ENCODE measurements at places on chromosomes 2 and 18.
A peak's percentile ranks its signal among the peaks of the same experiment; 100 is the strongest.

DNA sequence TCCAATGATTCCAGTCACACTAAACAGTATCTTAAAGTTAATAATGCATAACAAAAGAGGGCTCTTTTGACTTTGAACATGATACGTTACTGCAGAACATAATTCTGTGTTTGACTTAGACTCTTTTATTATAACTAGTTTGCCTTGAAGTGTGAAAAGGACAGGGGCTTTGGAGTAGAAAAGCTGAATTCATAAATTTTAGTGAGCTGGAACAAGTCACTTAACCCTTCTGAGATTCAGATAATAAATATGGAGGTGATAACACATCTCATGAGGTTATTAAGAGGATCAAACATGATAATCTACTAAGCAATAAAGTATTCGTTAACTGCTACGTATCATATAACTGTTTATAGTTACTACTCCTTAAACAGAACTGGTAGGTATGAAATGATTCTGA, 44.7 kb upstream of the FLACC1 start:
- DNase-seq, result no peak

- DNase-seq, result no peak
Measured at GRCh38 chr18:30072609-30073385, 969.7 kb downstream of the DSC3 start.

DNA sequence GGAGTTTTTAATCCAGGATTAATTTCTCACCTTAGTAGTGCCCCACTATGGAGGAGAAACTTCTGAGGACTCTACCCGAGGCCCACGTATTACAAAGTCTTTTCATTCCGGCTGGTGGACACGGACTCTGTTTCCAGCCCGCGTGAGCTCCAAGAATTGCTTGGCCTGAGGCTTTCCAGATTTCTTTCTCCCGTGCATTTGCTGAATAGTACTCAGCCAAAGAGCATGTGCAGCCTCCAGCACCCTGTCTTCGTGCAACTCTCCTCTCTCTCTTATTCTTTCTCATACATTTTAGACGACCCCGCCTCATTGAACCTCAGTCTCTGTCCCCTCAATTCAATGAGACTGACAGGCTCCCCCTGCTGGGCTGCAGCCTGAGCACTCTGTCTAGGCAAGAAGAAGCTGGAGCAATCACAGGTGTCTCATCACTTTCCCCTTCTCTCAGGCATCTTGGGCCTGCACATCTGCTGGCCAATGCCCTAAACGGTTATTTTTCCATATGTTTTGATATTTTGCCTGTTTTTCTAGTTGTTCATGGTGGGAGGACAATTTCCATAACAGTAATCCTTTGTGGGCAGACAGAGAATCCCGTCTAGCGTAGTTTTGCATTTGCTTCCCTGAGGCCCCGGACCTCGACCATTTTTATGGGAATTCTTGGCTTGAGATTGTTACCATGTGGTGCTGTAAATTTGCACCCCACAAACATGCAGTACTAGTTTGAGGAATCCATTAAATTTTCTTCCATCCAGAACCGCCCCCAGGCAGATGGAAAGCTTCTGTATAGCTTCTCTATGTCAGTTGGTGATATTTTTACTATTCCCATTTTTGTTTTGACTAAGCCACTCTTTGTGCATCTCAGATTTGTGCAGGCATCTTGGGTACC, 50.1 kb upstream of the LPIN2 start:
- peak; percentile 54 for DNase-seq

DNA sequence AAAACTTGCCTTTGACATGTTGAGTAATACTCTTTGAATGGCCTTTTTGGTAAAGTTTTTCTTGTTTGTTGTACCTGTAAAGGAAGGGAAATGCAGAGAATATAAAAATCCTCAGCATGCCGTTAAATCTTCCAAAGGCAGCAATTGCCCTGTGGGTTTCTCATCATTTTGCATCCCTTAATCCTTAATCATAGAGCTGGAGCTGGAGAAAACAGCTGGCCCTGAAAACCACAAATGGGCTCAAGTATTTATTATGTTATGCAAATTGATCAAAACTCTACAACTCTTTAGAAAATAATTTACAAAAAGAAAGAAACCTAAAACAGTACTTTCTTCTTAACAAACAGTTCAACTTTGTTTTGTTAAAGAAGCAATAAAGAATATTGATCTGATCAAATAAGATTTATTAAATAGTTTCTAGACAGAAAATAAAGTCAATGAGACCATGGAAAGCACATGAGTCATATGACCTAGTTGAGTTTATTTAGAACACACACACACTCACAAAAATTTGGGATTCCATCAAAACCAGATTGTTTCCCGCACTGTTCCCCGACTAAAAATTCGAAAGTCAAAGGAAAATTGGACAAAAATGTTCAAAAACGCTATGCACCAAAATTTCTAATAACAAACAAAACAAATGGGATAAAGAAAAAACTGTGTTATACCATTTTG, 309.0 kb downstream of the GULP1 start:
- no peak for DNase-seq

DNA sequence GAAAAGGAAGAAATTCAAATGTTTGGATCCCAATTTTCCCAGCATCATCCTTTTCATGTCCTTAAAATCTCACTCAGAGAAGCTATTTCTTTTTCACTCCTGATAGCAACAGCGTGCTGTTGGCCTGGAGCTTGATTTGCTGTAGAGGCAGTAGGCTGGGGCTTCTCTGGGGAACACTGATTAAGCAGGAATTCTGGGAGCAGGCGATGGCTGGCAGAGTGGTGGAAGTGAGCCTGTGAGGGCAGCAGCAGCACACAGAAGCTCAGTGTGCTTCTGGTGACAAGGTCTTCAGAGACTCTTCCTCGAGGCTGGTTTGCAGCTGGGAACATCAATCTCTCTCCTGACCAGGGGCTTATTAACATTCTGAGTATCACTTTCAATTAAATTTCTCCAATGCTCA, 284.6 kb downstream of the DPP10 start:
- no peak for DNase-seq

DNA sequence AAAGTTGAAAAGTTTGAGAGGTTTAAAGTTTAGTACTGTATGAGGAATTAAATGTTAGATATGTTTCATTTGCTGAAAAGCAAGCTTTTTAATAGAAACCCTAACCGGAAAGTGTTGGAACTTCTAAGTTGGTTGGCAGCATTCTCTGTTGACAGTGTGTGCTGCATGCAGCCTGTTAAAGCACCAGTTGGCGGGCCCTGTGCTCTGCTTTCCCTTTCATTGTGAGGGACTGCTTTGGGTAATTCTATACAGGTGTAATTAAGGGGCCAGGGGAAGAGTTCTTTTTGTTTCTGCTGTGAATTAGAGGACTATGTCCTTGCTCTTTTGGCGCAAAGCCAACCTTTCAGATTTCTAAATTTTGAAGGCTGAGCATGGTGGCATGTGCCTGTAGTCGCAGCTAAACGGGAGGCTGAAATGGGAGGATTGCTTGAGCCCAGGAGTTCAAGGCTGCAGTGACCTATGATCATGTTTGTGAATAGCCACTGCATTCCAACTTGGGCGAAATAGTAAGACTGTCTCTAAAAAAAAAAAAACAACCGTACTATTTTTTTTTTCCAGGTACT, 20.1 kb downstream of the PLEKHB2 start:
- no peak for DNase-seq

- no peak for DNase-seq
Measured at GRCh38 chr18:35691625-35692024, 110.1 kb downstream of the GALNT1 start.

DNA sequence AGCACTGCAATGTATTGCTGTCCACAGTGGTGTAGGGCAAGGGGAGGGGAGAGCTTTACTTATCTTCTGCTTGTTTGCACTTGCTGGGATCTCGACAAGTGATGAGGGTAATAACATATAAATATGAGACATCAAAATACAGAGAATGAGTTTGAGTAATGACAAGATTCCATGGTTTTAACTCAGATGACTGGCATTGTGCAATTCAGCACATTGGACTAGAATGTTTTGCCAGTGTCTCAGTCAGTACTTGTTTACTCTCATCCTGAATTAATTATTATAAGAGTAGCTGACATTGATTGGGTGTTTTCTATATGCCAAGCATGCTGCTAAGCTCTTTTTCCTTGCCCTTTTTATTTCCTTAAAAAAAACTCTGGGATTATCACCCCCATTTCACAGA, 306.7 kb upstream of the MMADHC start:
- DNase-seq, result peak; percentile 91

DNA sequence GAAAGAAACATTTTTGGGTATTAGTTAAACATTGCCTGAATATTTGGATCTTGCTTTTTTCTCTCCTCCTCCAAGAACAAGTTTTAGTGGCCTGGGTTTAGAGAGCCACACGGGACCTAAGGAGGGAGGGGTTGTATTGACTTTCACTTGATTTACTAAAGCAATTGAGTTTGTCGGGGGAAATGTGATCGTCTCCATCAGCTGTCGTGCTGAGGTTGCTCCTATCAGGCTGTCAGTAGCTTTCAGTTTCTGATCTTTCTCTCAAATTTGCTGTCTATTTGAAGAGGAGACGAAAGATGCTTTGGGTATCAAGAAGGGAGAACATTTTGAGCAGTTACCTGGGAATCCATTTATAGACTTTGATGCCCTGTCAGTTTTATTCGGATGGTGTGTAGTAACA, 106.0 kb downstream of the SETBP1 start:
- DNase-seq, result no peak

DNA sequence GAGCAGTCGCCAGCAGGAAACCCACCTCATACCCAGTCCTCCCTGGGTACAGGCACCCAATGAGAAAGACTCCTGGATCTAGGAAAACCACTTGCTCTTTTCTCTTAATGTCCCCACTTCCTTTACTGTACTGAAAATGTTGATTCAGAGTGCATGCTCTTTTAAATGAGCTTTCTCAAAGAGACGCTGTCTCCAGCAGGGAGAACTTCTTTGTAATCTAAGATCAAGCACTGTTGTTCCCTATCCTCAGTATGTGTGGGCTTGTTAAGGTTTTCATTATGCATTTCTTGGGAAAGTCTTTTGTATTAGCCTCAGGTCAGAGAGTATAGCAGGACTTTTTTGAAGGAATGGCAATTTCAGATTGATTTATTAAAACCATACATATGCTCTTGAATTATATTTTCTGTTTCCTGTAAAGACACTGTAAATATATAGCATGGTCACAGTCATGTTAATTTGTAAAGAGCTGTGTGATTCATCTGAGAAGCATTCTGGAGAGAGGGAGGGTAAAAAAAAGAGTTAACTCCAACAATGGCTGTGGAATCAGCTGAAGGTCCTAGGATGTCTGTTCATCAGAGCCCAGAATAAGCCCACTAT, 178.1 kb downstream of the MGAT5 start:
- DNase-seq, result peak; percentile 53

GRCh38 chr2:170571612-170572011, 143.5 kb upstream of the SP5 start:
- peak; percentile 4 for DNase-seq

- no peak for DNase-seq
Measured at GRCh38 chr2:127874378-127875269, 11.1 kb downstream of the AMMECR1L start.

DNA sequence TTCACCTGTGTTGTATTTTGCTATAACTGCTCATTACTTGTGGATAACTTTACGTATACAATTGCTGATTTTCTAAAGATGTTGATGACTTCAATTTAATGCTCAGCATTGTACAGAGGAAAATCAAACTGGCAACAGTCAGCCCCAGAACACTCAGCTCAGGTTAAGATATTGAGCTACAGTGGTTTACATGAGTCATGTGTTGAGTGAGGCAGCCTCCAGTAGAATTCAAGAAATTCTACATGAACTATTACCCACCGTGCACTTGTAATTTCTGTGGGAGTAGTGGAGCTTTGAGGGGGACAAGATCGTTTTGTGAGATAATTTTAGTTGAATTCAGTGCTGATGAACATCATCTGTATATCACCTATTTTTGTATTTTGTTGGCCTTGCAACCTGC, 292.3 kb downstream of the ALPK2 start:
- DNase-seq, result peak; percentile 35

DNA sequence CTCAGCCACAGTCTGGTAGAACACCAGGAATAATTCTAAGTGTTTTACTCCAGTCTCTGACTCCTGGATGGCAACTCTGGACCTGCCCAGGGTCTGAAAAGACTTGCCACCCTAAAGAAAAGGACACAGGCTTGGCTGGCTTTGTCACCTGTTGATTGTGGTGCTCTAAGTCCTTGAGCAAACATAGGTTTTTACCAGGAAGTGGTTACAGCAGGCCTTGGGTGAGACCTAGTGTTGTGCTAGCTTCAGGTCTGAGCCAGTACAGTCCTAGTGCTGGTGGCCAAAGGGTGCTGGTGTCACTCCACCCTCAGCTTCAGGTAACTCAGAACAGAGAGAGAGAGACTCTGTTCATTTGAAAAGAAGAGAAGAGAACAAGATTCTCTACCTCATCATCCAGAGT, 1239.4 kb upstream of the CRIM1 start:
- DNase-seq, result no peak

DNA sequence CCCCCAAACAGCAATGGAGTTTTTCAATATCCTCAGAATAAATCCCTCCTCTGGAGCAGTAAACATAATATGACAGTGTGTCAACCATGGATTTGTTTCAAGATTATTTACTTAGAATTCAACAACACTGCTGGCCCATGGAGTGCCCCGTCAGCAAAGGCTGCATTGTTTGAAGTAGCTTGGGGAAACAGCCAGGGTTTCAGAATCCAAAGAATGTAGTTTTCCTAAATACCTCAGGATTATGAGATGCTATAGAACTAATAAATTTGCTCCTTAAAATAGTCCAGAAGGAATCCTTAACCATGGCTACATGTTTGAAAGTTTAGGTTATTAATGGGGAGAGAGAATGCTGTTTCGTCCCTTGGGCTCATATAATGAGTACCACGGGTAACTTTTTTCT, 13.1 kb upstream of the CETN1 start:
- no peak for DNase-seq

DNA sequence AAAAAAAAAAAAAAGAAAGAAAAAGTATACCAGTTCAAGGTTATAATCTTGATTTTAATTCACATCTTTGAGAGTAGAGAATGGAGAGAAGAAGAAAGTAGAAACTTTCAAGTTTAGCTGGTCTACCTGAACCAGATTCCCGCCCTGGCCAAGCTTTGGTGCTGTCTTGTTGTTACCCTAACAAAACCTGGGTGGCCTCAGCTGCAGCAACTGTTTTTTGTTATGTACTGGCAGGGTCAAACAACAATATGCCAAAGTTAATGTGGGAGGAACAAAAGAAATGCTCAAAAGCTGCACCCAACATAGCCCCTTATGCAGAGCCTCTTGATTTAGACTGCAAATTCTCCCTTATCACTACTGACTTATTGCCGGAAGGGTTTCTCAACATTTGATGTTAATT, 165.3 kb upstream of the TFPI start:
- DNase-seq, result no peak

DNA sequence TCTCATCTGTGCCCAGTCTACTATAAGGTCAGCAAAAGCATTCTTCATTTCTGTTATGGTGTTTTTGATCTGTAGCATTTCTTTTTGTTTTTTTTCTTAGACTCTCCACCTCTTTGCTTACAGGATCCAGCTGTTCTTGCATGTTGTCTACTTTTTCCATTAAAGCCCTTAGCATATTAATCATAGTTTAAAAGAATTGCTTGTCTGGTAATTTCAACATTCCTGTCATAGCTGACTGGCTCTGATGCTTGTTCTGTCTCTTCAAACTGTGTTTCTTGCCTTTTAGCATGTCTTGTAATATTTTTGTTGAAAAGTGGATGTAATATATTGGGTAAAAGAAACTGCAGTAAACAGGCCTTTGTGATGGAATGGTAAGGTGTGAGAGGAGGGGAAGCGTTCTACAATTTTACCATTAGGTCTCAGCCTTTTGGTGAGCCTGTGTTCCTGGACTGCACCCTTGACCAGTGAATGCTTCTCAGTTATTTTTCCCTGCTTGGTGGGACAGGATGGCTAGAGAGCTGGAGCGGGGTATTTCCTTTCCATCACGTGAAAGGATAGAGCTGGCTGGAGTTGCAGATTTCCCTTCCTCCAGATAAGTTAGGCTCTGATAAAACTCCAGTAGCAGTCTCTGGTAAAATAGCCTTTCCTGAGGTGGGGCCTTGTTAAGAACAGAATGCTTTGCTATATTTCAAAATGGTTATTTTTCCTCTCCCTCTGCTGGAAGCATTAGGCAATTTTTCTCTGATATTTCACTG, 65.4 kb downstream of the PLA2R1 start:
- peak; percentile 3 for DNase-seq

All from epithelial cell of esophagus (primary cell).